ENCODE measurements at places on chromosomes 3 and 15.

- no peak for DNase-seq
These were observed 768 bp downstream of the UBXN7 start for GRCh38 chr3:196431181-196432136.

DNA sequence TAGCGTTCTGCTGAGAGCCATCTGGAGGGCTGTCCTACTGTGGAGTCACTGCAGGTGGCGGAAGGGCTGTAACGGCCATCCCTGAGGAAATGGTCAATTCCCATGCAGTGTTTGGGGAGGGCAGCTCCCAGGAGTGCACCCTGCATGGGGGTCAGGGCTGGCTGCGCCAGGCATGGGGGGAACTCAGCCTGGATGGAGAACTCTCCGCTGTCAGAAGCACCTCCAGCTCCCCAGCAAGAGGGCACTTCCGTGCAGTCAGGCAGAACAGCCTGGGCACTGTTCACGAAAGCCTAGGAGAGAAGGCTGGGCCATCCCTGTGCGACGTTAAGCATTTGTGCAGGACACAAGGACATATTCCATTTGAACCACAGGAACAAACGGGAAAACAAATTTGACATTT lies 105.2 kb downstream of the LRIG1 start:
- no peak for DNase-seq

DNA sequence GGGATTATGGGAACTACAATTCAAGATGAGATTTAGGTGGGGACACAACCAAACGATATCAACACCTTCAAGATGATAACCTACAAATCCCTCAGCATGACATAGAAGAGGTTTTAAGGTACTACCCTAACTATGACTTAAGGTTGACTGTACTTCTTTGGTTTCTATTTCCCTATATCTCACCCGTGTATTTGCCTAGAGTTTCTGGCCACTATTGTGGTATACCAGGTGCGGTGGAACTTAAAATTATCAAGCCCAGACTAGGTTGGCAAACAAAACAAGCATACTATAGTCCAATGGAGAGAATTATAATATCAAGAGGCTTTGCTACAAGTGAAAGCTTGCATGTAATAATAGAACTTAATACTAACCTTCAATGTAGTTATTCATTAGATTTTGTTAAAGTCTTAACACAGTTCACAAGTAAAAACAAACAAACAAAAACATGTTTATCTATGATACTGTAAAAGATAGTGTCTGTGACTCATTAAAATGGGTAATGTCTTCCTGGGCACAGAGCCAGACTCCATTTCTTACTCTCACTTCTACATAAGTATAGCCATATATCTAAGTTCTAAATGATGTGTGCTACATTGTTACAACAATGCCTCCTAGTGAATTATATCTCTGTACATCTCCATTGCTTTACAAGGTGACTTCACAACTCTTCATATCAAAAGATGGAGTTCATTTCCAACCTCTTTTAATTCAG lies 479.1 kb downstream of the ZBBX start:
- DNase-seq = no peak

DNA sequence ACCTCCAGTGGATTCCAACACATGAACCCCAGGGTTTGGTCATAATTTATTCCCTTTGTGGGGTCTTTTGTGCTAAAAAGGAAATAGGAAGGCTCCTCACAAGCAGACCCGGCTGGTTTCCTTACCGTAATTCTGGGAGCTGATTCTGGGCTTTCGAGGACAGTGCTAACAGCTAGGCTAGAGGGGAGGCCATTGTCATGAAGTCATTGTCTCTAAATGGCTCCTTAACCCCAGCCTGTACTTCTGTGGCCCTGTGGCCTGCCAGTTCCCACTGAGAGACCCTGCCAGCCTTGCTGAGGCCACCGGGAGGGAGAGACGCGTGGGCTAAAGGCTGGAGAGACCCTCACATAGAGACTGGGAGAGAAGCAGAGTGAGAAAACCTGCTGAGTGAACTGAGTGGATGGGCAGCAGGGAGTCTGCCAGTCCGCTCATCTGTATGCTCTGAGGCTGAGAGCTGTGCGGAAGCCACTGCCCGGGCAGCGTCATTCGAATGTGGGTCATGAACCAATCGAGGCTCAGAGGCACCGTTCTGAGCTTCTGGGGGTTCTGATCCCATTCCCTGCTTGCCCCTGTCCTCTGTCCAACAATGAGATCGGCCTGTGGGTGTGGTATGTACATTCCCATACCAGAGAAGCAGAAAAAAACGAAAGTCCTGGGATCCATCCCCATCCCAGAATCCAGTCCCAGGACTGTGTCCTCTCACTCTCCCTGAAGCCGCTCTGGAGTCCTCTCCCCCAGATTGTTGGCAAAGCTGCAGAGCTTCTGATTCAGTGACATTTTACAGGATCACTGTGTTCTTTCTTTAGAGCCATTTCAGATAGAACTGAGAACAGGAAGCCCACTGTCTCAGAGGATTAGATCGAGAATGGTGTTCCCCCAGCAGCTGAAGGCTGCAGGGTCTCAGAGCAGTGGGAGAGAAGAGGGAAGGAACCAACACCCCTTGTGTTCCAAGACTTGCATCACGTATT lies 21.3 kb upstream of the DGKG start:
- DNase-seq = no peak

DNA sequence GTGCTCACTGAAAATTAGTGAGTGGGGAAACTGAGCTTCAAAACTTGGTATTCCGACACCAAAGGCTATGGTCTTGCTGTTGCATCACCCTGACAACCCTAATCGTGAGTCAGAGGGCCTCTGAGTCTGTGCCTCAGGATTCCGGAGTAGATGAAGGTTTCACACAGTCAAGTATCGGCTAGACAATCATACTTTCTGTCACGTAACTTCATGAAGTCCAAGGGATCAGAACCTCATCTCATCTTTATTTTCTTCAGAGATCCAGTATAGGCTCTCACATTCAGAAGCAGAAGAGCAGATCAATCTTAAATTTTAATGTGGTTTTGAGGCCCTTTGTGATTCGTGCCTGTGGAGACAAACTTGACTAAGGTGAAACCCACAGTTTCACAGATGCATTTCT lies 26.1 kb upstream of the NECTIN3 start:
- no peak for DNase-seq

DNA sequence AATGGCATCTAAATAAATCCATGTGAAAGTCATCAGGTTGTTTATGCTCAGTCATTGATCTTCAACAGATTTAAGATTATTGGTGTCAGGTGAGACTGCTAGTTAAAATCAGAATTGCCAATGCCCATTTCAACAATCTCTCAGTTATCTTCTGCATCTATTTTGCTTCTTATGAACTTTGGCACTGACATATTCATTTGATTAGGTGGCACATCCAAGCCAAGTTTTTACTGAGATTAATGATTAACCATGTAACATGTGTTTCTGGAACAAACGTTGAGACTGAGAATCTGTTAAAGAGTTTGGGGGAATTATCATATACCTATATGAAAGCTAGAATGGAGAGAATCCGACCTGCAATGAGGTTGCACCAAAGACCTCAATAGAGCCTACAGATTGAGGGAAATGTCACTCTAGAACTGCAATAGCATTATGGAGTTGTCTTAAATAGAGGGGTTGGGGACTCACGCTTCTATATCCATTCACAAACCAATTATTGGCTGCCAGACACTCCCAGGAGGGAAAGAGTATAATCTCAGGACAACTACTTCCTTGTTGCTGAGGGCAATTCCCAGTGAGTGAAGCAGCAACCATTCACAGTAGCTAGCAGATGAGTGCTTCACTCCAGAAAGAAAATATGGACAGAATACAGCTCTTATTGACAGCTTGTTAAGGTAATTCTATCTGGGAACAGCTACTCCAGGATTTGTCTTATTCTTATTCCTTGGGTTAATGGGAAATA lies 891.3 kb downstream of the SQOR start:
- no peak for DNase-seq

DNA sequence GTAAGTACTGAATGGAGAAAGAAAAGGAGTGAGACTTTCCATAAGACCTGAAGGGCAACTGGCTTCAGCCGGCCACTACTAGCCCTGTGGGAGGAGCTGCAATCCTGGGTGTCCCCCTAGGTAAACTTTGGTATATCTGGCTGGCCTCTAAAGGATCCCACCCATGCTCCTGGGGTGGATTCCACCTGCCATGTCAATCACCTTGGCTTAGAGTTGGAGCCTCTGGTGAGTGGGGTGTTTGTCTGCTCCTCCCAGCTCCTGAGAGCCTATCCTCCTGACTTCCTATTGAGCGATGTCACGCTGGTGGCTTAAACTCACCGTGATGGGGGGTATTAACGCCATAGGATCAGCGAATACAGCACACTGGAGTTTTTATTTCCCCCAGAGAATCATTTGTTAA lies 2.6 kb downstream of the SPTBN5 start:
- no peak for DNase-seq

DNA sequence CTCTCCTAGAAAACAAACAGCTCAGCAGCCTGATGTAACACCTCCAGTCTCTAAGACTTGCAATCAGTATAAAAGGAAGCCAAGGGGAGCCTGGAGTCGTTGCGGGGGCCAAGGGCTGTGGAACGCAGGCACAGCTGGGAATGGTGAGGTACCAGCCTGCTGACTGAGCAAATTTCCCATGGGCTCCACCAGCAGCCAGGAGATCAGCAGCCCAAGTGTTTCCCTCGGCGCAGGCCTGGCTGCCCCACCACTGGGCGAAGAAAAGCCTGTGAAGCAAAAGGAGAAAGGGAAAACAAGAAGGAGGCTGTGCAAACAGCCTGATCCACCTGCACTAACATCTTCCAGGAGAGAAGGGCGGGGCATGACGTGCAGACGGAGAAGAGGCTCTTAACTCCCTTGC lies 155.3 kb downstream of the SHQ1 start:
- DNase-seq = no peak

DNA sequence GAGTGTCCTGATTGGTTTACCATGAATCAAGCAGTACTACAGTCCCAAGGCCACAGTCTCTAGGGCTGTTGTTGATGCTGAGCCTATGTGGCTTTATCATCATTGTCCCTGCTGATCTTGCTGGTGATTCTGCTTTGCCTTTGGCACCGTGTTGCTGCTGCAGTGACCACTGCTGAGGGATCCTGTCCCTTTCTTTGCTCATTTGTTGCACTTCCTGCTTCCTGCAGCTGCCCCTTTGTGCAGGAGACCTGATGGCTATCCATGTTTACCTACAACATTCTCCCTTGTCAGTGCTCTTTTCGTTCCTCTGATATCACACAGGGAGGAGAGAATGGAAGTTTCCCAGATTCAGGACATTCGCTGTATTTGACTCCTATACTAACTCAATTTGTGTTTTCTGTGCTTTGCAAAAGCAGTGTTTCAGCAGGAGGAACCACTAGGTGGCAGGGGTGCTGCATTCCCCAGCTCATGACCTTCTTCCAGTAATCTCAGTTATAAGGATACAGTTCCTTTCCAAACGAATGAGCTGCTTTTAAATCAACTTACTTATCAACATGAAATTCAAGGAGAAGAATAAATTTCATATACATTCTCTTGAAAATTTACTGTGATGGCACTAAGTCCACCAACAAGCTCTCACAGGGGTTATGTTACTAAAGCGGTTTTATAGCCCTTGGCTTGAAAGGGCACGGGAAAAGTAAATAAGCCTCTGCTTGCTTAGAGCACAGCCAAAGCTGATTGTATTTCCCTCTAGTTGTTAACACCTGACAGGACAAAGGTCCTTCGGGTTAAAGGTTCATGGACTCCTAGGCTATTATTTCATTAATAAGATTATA lies 9.7 kb upstream of the THUMPD3 start:
- peak; percentile 71 for DNase-seq

- no peak for DNase-seq
These were observed 14.3 kb upstream of the CLASP2 start for GRCh38 chr3:33732394-33732793.

- DNase-seq = no peak
These were observed 41.2 kb upstream of the PIAS1 start for GRCh38 chr15:68012911-68013310.

DNA sequence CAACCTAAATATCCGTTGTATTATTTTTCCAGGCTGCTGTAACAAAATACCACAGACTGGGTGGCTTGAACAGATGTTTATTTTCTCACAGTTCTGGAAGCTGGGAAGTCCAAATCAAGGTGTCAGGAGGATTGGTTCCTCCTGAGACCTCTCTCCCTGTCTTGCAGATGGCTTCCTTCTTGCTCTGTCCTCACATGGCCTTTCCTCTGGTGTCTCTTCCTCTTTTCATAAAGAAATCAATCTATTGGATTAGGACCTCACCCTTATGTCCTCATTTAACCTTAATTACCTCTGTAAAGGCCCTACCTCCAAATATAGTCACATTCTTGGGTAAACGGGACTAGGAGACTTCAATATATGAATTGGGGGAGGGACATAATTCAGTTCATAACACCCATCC lies 89.2 kb upstream of the PLCL2 start:
- DNase-seq = no peak

- DNase-seq = no peak
These were observed 455.7 kb upstream of the THBS1 start for GRCh38 chr15:39125226-39125625.

- DNase-seq = no peak
These were observed 42.0 kb downstream of the FRMD4B start for GRCh38 chr3:69343875-69344274.

- no peak for DNase-seq
These were observed 50.7 kb downstream of the SETD5 start for GRCh38 chr3:9448071-9448470.

GRCh38 chr15:68389936-68390817 lies 41.8 kb downstream of the ITGA11 start:
- DNase-seq = peak; percentile 56

DNA sequence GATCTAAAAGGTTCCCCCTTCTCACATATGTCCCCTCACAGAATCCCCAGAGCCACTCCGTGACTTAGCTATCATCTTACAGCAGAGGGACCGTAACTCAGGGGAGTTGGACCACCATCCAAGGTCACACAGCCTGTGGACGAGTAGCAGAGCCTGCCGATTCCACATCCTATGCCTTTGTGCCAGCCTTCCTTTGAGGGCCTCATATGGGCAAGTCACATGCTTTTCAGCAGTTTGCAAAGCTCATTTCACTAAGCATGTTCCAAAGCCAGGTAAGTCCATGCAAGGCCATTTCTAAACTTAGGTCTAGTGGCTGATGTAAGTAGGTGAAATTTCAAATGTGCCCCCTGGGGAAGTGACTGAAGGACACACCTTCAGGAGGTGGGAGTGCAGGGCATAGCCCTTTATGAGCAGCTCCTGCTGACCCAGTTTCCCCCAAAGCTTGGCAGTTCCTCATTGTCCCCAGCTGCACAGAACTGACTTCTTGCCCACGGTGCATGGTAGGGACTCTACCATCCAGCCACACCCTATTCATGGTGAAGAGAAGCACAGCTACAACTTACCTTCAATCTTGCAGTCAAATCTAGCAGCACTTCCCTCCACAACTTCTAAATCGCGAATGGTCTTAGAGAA lies 33.3 kb upstream of the HACD2 start:
- DNase-seq = no peak

- DNase-seq = no peak
These were observed 33.8 kb upstream of the CTSH start for GRCh38 chr15:78978601-78979179.

DNA sequence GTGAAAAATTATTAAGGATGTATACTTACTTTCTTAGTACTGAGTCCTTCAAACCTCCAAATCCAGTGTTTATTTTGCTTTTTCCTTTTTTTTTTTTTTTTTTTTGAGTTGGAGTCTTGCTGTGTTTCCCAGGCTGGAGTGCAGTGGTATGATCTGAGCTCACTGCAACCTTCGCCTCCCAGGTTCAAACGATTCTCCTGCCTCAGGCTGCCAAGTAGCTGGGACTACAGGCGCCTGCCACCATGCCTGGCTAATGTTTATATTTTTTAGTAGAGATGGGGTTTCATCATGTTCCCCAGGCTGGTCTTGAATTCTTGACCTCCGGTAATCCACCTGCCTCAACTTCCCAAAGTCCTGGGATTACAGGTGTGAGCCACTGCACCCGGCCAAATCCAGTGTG lies 67.5 kb downstream of the KAT2B start:
- DNase-seq = no peak

- DNase-seq = no peak
These were observed 108.5 kb upstream of the PFN2 start for GRCh38 chr3:150079029-150079739.

- DNase-seq = no peak
These were observed 213.9 kb upstream of the SLC2A2 start for GRCh38 chr3:171240504-171240835.

Measured in right atrium auricular region (tissue), 2 donors.